ENCODE measurements at places on chromosomes 6 and 20.

- DNase-seq, result no peak
Observed at GRCh38 chr20:40758790-40759189, 69.8 kb upstream of the MAFB start.

DNA sequence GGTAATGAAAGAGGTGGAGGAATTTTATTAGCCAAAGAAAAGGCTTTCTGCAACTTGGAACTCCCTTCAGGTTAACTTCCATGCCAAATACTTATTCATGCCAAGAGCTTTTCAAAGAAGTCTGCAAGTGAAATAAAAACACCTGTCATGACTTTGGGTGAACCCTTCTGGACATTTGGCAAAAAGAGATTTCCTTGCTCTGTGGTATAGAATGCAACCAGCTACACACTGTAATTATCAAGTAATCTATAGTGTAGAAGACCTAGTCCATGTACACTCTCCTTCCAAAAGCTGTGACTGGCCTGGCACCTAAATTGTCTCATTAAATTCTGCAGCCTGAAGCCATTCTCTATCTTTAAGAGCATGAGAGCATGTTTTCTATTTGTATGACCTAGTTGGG is 232.3 kb downstream of the COL12A1 start:
- no peak for DNase-seq

DNA sequence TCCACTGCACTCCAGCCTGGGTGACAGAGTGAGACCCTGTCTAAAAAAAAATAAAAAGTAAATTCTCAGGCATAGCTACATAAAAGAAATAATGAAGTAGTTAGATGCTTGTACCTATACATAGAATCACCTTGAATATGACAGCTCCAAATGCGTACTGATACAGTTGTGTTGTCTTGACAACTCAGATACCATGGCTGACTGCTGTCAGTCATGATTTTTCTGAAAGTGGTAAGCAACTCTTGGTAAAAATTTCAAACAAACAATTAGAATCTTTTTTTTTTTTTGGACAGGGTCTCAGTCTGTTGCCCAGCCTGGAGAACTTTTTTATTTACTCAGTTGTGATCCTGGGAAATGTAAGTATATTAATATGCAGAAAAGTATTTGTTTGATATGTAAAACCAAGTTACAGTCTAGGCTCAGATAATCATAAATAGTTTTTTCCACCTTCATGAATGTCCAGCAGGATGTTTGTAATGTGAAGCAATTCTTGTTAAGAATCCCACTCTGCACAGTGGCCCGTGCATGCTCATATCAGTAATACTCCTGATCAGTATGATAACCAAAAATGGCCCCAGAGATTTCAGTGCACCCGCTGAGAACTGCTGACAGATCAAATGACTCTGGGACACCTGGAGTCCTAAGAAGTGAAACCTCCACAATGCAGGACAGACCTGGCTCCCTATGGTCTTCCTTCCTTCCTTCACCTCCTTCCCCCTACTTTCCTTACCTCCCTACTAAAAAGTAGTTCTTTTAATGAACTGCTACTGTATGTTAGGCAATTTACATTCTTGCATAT is 14.0 kb upstream of the MAPK13 start:
- no peak for DNase-seq

DNA sequence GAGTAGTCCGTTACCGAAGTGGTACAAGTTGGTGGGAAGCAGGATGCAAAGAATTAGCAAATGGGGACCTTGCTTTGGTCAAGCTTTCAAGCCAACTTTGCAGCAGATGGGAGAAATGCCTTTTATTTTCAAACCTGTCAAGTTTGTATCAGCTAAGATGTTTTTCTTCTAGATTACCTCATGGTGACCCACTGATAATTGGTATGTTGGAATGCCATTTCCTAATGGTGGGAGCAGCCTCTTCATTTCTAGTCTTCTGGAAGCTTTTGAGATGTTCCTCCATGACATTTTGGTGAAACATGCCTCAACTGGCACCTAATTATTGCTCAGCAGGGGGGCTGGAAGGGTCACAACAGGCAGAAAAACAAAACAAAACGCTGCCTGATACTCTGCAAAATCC is 43.7 kb downstream of the ADNP start:
- no peak for DNase-seq

GRCh38 chr20:23482138-23482537 is 8.8 kb upstream of the CST8 start:
- no peak for DNase-seq

GRCh38 chr6:156969233-156969632 is 192.1 kb downstream of the ARID1B start:
- no peak for DNase-seq

GRCh38 chr6:142726616-142727015 is 218.4 kb downstream of the HIVEP2 start:
- no peak for DNase-seq

GRCh38 chr20:52230409-52230808 is 38.8 kb upstream of the ZFP64 start:
- DNase-seq, result no peak

DNA sequence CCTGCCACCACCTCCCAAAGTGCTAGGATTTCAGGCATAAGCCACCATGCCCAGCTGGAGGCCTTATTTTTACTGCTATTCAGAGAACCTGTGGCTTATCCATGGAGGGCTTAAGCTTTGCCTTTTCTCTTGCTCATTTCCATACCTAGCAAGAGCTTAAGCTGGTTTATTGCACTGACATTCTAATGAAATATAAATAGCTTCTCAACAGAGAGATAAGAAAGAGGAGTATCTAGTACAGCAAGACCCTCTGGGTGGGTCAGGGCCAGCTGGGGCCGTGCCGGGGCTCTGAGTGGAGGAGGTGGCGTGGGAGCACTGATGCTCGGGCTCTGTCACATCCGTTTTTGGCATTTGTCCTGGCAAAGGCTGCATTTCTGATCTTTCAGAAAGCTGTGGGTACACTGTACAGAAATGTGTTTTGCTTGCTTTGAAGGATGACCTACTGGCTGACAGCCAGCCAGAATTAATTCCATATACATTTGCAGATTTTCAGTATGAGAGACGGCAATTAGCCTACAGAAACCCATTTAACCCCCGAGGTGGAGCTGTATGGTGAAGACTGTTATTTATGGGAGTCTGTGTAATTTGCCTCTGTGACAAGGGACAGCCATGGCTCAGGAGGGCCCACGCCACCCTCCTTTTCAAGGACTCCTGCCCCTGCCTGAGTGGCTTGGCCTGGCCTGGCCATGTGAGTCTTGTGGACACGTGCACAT is 181.6 kb upstream of the AKAP12 start:
- DNase-seq, result no peak

DNA sequence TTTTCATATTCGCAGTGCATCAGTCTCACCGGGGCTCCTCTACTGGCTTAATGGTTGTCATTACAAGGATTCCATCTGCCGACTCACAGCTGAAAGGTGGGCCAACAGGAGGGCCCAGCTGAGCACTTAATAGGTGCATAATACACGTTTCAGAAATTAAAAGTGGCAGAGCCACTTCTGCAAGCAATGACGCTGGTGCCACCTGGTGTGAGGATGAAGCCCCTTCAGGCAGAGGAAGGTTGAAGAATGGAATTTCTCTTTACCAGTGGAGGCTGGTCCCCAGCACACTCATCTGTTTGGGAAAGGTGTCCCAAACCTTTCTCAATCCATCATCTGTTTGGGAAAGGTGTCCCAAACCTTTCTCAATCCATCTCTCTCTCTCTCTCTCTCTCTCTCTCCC is 8.2 kb upstream of the STMND1 start:
- no peak for DNase-seq

GRCh38 chr6:31079656-31080261 is 32.6 kb downstream of the C6orf15 start:
- peak; percentile 43 for DNase-seq

- peak; percentile 58 for DNase-seq
Observed at GRCh38 chr20:47725248-47725973, 59.9 kb downstream of the SULF2 start.

DNA sequence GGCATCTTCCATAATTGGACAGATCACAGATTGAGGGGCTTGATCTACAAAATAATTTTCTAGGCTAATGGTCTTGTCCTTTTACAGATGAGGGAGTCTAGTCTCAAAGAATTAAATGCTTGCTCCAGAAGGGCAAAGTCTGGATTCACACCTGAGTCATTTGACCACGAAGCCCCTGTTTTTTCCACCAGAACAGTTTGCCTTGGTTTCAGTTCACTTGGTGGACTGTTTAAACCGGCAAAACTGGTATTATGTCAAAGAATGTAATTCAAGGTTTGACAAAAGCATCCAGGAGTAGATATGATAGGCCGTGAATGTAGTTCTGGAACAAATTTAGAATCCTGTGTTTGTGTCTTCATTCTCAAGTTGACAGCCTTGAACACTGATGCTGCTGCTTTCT is 3.3 kb downstream of the MYO6 start:
- no peak for DNase-seq

GRCh38 chr6:45422503-45423110 is 44.9 kb upstream of the SUPT3H start:
- peak; percentile 81 for DNase-seq

GRCh38 chr20:52035977-52036376 is 155.6 kb downstream of the ZFP64 start:
- no peak for DNase-seq

GRCh38 chr6:143449082-143449713 is 1.3 kb downstream of the ADAT2 start:
- no peak for DNase-seq

DNA sequence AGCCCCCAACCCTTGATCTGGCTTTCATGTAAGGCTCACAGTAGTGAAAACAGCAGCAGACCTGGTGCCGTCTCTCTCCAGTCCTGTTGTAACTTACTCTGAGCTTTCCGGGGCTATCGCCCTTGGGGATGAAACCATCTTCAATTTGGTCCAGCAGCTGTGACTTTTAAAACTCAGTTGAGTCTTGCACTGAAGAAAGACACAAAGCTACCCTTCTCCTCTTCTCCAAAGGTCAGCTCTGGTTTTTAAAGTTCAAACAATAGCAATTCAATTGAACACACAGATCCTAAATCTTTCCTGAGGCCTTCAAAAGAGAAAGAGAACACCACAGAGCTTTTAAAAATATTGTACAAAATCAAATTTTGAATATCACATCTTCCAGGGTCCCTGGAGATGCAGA is 83.5 kb downstream of the SNX5 start:
- DNase-seq, result no peak

GRCh38 chr20:13165203-13165602 is 55.9 kb upstream of the ISM1 start:
- no peak for DNase-seq

DNA sequence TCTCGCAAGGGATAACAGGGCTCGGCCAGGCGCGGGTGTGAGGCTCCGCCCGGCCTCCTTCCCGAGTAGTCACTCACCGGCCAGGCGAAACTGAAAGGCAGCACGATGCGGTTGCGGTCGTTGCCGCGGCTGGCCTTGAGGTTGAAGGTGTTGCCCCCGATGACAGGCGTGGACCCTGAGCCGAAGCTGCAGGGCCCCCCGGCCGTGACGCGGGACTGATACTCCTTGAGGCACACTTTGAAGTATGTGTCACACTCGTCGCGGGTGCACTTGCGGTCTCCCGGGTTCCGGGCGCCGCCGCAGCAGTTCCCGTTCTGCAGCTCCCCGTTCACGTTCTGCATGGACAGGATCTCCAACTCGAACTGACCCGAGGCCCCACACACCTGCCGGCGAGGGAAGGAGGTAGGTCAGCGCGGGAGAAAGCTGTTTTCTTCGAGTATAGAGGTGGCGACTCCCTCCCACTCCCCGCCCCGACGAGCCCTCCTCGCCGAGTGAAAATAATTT is 1.1 kb downstream of the JAG1 start:
- no peak for DNase-seq

GRCh38 chr20:10660661-10661060 is 13.1 kb downstream of the JAG1 start:
- no peak for DNase-seq

GRCh38 chr6:79246891-79247290 is 12.4 kb upstream of the HMGN3 start:
- no peak for DNase-seq

- no peak for DNase-seq
Observed at GRCh38 chr6:16503241-16503775, 258.0 kb downstream of the ATXN1 start.

- DNase-seq, result no peak
Observed at GRCh38 chr6:166929542-166930189, 26.7 kb downstream of the RNASET2 start.

- DNase-seq, result no peak
Observed at GRCh38 chr6:24982231-24982630, 46.5 kb upstream of the RIPOR2 start.

GRCh38 chr20:47173596-47174216 is 182.8 kb downstream of the ZMYND8 start:
- DNase-seq, result no peak

- no peak for DNase-seq
Observed at GRCh38 chr6:117338567-117338966, 73.2 kb downstream of the VGLL2 start.

DNA sequence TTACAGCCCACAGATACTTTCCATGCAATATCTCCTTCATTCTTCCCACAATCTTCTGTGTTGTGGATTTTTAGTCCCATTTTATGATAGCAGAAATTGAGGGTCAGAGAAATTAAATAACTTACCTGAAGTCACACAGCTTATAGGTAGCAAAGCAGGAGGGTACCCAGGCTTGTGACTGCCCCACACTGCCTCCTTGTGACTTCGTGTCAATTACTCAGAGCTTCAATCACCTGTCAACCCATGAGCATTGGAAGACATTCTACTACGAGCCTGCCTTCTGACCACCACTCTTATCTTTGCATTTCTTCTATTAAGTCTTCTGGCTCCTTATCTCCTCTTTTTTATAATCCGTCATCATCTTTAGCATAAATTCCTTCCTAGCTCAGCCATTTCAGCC is 71.6 kb upstream of the NRSN1 start:
- no peak for DNase-seq

- no peak for DNase-seq
Observed at GRCh38 chr6:16295060-16295459, 56.7 kb downstream of the GMPR start.

DNA sequence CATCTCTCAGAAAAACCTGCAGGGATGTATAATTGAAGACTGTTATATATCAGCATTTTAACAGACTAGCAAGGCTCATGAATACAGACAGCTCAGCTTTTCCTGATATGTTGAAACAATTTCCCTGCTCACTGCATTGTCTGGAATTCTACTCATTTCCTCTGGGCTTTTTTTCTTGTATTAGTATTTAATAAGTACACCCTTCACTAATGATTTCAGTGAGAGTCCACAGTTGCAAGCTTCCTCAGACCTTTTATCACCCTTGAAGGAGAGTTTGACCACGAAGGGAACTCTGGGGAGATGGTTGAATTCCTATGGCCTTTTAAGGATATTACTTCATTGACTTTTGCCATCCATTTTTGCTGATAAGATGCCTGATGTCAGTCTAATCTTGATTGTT is 248.7 kb downstream of the ADGB start:
- DNase-seq, result no peak

- DNase-seq, result no peak
Observed at GRCh38 chr20:47198254-47198671, 158.2 kb downstream of the ZMYND8 start.

DNA sequence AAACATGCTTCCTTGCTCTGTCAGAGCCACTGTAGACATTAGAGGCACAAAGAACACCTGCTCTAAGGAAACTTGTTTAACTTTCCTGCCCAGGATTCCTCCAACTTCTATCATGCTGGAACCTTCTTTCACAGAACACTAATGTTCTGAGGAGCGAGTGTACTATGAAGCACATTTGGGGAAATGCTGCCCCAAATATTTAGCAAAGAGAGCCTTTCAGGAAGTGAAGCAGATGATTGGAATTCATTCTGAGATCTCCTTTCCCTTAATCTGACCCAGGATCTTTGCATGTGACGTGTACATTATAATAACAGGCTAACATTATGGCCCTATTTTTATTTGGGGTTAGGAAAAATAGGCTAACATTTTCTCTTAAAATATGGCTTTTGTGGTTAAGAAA is 21.0 kb upstream of the FYN start:
- DNase-seq, result no peak

GRCh38 chr6:157530126-157530525 is 149.1 kb downstream of the ZDHHC14 start:
- DNase-seq, result no peak
